ENCODE measurements at places on chromosomes 3 and 15.

DNA sequence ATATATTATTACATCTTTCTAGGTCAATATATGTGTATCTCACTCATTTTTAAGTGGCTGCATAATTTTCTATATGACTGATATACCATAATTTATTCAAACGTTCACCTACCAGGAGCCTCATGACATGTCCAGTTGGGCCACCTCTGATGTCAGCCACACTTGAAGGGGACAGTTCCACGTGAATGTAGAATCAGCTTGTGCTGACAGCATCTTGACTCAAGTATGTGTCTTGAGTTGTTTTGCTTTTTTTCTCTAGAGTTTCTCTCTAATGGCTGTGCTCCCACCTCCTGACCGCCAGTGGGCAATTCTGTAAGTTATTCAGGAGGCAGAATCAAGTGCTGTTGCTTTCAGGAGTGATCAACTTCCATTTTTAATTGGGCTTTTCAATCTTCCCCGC lies 237.9 kb downstream of the NFKBIZ start:
- DNase-seq: no peak

DNA sequence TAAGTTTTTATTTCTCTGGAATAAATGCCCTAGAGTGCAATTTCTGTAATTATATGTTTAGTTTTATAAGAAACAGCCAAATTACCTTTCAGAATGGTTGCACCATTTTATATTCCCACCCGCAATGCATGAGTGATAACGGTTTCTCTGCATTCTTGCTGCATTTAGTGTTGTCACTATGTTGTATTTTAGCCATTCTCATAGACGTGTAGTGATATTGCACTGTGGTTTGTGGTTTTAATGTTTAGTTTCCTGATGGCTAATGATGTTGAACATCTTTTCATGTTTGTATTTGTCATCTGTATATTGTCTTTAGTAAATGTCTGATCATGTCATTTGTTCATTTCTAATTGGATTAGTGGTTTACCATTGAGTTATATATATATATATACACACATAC lies 73.0 kb upstream of the GOLIM4 start:
- no peak for DNase-seq

GRCh38 chr3:2661078-2661477 lies 449.1 kb downstream of the IL5RA start:
- no peak for DNase-seq

GRCh38 chr3:169071003-169071402 lies 592.5 kb downstream of the MECOM start:
- DNase-seq: no peak

DNA sequence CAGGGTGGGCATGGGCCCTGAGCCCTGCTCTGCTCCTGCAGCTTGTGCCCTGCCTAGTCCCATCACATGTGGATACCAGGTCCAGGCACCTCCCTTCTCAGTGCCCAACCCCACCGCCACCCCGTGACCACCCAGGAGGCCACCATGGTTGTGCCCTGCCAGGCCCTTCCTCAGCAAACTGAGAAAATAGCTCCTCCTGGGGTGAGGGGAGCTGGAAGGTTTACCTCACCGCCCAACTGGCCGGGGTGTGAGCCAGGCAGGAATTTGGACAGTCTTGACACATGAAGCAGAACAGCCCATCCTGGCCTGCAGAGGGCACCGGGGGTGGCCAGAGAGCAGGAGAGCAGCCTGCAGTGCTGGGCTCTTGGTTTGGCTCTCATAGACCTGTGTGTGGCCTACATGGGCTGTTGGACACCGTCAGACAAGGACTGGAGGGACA lies 11.4 kb upstream of the C3orf22 start:
- no peak for DNase-seq

DNA sequence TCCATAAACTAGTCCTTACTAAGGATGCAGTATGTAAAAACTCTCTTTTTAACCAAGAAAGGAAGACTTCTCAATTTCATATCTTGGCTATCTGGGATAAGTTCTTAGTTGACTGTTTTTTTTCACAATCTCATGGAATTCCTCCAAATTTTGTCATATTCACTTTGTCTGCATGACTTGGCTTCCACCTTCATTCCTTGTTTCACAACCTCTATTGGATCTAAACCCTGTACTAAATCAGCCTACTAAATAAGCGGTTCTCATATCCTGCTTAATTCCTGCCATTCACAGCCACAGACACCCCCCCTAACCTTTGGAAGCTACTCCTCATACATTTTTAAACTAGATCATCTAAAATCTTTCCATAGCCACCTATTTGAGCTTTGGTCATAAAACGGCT lies 370.6 kb upstream of the NAALADL2 start:
- DNase-seq: no peak

- no peak for DNase-seq
These were observed 256.4 kb downstream of the TLE3 start for GRCh38 chr15:69841113-69841828.

DNA sequence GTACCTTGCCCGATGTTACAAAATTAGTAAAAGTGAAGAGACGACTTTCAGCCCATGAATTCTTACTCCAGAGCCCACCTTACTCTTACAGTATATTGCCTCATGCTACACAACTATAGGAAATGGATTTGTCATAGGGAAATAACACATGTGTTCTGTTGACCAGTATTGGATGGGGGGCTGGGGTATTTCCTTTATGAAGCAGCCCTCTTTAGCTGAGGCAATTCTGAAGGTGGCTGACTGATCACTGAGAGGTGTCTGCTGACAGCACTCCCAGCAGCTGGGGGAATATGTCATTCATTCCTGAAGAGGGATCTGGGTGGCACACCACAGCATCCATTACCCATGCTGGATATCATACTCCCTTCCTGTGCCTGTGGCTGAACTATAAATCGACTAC lies 6.4 kb upstream of the GOLM2 start:
- no peak for DNase-seq

- no peak for DNase-seq
These were observed 13.5 kb downstream of the IQGAP1 start for GRCh38 chr15:90401495-90401894.

DNA sequence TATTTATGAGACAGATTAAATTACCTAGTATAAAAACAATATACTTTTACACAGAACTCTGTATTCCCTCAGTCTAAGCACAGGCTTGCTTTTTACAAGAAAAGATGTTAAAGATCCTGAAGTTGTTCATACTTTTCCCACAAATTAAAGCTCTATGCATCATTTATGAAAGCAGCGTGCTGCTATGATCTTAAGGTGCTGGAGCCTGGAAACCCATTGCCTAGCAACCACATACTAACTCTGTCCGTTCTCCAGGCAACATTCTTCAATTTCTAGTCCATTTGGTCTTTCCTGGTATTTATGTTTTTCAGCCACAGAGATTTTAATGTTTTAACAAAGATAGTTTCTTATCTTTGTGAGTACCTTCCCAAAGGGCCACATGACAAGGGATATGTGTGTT lies 312.0 kb downstream of the DOCK3 start:
- no peak for DNase-seq

- no peak for DNase-seq
These were observed 21.0 kb upstream of the CA12 start for GRCh38 chr15:63402498-63403253.

GRCh38 chr15:88736204-88736603 lies 67.0 kb upstream of the ACAN start:
- no peak for DNase-seq

GRCh38 chr15:74438721-74439316 lies 5.1 kb upstream of the SEMA7A start:
- peak; percentile 48 for DNase-seq

GRCh38 chr3:12545473-12545791 lies at the start of gene MKRN2OS:
TSS of gene MKRN2OS (minus strand) at chr3:12545499. CDS start at chr3:12545464, 35 bp downstream.
- DNase-seq: no peak

DNA sequence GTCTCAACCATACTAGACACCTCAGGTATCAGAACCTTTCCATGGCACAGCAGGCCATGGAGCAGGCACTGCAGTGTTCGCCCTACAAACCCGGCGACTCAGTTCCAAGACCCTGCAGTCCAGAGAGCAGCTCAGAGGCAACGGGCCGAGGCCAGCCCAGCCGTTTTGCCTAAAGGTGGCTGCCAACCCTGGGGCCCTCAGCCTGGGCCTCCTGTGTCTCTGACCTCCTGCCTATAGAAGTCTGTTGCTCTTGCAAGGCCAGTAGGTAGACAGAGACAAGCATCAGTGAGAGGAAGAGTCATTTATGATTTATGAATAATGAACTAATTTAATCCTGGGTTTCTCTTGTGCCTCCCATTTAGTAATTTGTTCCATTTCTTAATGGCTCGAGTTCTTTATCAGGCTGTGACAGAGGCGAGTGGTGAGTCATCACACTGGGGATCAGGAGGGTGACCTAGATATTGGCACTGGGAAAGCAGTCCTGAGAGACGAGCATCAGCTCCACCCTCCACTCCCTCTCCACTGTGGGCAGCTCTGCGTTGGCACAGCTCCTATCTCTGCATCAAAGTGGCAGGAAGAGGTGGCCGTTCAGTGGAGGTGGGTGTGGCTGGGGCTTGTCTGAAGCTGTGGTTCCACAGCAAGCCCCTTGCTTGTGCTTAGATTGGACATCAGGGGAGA lies 79.8 kb downstream of the ABHD5 start:
- no peak for DNase-seq

GRCh38 chr3:58800940-58801339 lies 134.4 kb upstream of the FAM3D start:
- no peak for DNase-seq

- no peak for DNase-seq
These were observed 123.2 kb downstream of the DNAJB8 start for GRCh38 chr3:128343287-128344051.

GRCh38 chr3:146159616-146160320 lies 1.2 kb downstream of the PLOD2 start:
- no peak for DNase-seq

DNA sequence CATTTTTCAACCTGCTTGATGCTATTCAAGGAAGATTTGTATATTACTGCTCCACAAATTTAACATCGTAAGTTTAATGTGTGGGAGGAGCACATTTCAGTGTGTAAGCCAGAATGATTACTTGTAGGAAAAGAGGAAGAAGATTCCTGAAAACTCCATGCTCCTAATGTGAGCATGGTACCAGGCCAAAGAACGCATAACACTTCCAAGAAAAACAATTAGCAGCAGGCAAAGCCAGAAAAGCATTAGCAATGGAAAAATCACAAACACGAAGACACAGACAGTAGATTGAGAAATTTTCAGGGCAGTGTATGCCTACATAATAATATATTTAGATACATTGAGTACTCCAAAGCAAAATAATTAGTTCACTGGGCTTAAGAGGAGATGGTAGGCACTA lies 96.6 kb upstream of the CBLB start:
- no peak for DNase-seq

DNA sequence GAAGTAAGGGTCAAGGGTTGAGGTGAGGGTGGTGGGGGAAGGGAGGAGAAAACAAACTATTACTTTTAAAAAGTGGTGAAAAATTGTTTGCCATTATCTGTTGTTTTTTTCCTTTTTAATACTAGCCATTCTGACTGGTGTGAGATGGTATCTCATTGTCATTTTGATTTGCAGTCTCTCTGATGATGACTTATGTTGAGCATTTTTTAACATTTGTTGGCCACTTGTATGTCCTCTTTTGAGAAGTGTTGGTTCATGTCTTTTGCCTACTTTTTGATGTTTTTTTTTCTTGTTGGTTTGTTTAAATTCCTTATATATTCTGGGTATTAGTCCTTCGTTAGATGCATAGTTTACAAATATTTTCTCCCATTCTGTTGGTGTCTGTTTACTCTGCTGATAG lies 185.9 kb upstream of the ANKRD28 start:
- DNase-seq: no peak

DNA sequence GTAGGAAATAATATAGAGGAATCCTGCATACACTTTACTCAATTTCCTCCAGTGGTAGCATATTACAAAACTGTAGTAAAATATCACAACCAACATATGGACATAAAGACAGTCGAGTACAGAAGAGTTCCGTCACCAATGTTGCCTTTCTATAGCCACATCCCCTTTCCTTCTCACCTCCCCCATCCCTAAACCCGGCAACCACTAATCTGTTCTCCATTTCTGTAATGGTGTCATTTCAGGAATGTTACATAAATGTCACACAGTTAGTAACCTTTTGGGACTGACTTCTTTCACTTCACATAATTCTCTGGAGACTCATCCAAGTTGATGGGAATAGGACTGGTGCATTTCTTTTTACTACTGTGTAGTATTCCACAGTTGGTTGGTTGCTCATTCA lies 41.4 kb upstream of the ATG7 start:
- DNase-seq: no peak

GRCh38 chr3:69500604-69501003 lies 114.7 kb upstream of the FRMD4B start:
- no peak for DNase-seq
